ENCODE measurements at places on chromosomes 2 and 18.

- DNase-seq = no peak
These were observed 27.6 kb upstream of the ASPRV1 start for GRCh38 chr2:69989009-69989408.

DNA sequence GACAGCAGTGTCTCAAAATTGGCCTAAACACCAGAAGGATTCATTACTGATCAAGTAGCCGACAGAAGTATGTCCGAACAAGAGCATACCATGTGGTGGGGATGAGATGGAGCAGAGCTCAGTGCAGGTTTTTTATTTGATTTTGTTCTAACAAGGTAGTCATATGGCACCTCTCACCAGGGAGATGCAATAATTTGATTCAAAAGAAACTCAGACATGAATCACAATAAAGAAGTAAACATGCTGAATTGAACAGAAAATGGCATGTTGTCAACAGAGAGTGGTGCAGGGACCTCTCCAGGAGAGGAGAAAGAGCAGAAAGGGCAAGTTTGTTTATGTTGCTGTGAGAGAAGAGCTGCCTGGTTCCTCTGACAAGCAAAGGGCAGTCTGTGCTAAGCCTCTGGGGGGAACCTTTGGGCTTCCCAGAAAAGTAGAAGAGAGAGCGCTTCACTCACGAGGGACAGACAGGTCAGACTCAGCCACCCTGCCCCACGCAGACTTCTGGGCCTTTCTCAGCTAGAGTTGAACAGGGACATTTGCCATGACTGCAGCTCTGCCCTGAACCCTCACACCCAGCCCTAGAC lies 351.3 kb upstream of the RAB12 start:
- DNase-seq = no peak

DNA sequence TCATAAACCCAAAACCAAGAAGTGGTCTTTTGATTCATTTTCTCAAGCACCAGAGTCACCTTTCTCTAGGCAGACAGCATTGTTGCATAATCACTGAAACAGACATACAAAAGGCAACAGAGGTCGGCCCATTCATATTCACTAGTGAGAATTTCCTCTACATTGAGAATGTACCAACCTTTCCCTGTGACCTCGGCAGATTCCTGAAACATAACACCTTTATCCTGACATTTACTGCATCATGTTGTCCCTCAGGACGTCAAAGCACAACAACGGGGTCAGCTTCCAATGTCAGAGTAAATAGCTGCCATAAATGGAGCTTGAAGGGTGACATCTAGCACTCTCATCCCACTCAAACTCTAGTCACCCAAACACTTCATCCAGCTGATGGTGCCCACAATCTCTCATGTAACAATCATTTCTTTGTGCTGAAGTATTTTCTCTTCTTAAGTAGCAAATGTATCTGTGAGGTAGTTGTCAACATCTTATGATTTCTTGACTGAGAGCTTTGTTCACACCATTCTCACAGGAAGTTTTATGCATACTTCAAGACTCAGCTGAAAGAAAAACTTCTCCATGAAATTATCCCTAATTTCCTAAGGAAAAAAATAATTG lies 802.6 kb upstream of the CHAC2 start:
- DNase-seq = no peak

- DNase-seq = no peak
These were observed 15.0 kb upstream of the TTR start for GRCh38 chr18:31576670-31577069.

DNA sequence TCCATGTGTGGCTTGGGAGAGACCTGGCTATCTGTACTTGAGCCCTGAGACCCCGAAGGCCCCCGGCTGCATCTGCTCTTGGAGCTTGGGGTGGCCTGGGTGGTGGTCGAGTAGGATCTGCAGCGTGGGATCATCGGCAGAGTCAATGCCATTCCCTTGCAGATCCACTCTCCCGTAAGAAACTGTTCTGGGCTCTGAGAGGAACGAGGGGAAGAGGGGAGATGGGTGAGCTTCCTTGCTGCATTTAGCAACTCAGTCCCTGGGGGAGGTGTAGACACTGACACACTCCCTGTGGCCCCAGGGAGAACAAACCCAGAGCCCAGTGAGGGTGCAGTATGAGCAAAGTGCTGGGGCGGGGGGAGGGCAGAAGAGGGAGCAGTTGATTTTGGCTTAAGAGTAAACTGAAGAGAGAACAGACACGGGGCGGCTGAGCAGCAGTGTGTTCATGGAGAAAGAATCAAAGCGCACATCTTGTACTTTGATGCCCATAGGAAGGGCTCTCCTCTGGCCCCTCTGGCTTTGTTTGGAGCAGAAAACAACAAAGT lies 8.5 kb downstream of the GREB1 start:
- DNase-seq = no peak

DNA sequence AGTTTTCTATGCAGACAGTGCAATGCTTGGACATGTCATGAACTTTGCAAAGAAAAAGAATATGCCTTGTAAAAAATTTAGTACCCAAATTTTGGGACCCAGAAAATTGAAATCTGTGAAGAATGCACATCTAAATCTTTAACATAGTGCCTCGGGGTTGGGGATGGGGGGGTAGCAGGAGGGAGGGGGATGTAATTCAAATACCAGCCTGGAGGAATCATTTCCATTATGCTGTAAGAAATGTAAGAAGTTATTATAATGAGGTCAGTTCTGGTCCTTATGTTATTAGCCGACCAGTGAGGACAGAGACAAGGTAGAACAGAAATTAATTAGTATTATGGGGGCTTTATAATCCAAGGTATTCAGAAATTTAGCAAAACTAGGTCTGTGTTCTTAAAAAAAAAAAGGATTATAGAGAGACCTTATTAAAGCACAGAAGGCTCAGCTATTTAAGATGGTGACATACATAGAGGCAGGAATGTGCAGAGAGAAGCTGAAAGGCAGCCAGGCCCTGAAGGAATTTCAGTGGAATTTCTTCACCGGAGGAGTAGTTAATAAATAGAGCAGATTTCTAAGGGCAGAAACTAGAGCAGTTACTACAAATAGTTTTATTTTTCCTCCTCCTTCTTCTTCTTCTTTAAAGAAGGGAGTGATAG lies 89.0 kb upstream of the RBMS1 start:
- no peak for DNase-seq

DNA sequence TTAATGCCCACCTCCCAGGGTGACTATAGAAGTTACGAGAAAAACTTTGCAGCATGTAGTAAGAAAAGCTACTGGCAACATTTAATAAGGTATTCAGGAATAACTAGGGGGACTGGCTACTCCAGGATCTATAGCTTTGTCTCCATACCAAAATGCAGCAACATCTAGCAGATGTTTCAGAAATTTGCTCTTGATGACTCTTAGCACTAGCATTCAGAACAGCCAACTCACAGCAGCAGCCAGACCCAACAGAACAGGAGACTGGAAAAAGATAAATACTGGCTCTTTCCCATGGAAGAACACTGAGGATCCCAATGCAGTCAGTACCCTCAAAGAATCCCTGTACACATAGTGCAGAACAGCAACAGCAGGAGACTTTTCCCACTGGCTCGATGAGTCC lies 105.0 kb downstream of the PRKRA start:
- no peak for DNase-seq

DNA sequence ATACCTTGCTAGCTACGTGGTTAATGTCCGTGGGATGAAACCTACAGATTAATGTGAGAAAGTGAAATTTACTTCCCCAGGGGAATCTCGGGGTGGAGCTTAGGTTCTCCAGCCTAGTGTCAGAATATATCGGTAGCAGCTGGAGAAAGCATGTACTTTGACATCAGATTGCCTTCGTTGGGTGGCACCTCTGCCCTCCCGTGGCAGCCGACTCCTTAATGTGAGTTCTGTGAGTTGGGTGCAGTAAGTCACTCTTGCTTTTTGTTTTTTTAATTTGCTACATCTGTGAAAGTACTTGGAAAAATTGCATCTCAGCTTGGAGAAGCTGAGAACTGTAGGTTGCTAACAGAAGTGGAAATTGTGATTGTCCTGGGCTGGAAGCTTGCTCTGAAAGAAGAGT lies 3.6 kb downstream of the KLF11 start:
- DNase-seq = no peak

Data from NCI-H146 (cell line).